ENCODE measurements at places on chromosomes 3 and 15. TPM values are rescaled to one million over a fixed set of nuclear protein-coding genes. Genes with fewer than 3 reads are reported as not detected.

TM4SF1 gene
- total RNA-seq: 75.4 TPM

DNA sequence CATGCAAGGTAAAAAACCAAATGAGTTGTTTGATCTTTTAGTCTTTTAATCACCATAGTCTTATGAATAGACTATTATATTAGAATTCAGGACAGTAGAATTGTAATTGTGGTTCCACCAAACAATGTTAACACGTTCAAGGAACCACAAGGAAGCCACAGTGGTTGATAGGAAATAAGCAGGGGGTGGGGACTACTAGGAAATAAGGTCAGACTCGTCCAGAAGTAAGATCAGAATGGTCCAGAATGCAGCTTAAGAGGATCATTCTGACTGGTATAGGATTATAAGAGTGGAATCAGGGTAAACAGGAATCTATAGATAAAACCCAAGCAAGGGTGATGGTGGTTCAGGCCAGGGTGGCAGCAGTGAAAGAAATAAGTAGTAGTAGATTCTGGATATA is 7.5 kb downstream of the MYNN start:
- peaks cover 3% of the 10 kb centered on the region for H3K4me1 ChIP-seq
- no peak overlapping the region for H3K27ac ChIP-seq
- DNase-seq: no peak
- no peaks in the 10 kb centered on the region for H3K27me3 ChIP-seq
- H3K36me3 ChIP-seq: peaks cover 91% of the 10 kb centered on the region

FOXL2 gene
- not detected for total RNA-seq

GRCh38 chr15:73767806-73768501 is 14.8 kb upstream of the INSYN1 start:
- no peak overlapping the region for H3K27ac ChIP-seq
- H3K36me3 ChIP-seq: no peaks in the 10 kb centered on the region

DNA sequence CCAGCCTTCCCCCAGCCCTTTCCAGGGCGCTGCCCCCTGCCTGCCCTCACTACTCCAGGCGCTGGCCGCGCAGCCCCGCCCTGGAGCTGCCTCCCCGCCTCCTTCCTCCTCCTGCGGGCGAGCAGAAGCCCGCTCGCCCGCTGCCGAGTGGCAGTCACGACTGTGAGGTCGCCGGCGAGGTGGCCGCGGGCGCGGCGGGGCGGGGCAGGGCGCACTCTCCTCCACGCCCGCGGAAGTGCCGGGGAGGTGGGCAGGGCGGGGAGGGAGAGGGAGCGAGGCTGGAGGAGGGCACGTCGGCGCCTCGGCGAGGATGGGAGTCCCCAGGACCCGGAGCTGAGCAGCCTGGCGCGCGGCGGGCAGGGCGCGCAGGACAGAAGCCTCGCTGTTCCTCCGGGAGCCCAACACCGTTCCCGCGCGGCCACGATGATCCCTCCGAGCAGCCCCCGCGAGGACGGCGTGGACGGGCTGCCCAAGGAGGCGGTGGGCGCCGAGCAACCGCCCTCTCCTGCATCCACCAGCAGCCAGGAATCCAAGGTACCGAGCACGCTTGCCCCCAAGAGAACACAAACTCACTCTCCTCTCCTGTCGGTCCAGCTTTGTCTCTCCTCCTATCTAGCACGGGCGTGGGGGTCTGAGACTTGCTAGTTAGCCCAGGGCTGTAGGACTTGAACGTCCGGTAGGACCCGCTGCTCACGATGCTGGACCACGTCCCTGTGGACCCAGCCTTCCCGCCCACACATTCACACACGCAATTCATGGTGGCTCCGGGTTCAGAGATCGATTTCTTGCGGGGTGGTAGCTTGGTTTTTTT is at the start of gene STAC:
Gene STAC, plus strand, starts transcription at position 284 of the 811 bp plus-strand sequence. Its CDS starts 140 bp downstream, at position 424.
- H3K27me3 ChIP-seq: no peaks in the 10 kb centered on the region
- no peaks in the 10 kb centered on the region for H3K36me3 ChIP-seq
- H3K4me1 ChIP-seq: peaks cover 20% of the 10 kb centered on the region
- no peak within 1 kb of the TSS for H3K27ac ChIP-seq

PCNP gene
- total RNA-seq: 129 TPM

ALDH1A3 gene
- total RNA-seq: 36.7 TPM

- no peak overlapping the region for H3K27ac ChIP-seq
- no peaks in the 10 kb centered on the region for H3K36me3 ChIP-seq
- H3K4me1 ChIP-seq: no peaks in the 10 kb centered on the region
- DNase-seq: no peak
- H3K27me3 ChIP-seq: no peaks in the 10 kb centered on the region
Measured at GRCh38 chr3:94522488-94522887, 459.6 kb downstream of the NSUN3 start.
